A549 treated with Hydrocortisone at 1 μM for 4 hours (cell line): ENCODE measurements at places on chromosomes 3 and 15. TPM values are rescaled to one million over a fixed set of nuclear protein-coding genes. Genes with fewer than 3 reads are reported as not detected.

The PRR23A gene
- not detected in 5 replicates for total RNA-seq

The FOXB1 gene
- not detected in 5 replicates for total RNA-seq

The CHRM5 gene
- 0.02 to 0.05 TPM (median 0.03 TPM) in 3 of 5 replicates, not detected in the others for total RNA-seq

The CPEB1 gene
- total RNA-seq, result 2.8 to 3.6 TPM (median 3.5 TPM) in 5 replicates

The SCAANT1 gene
- total RNA-seq, result not detected in 5 replicates

The NR2E3 gene
- 0.14 to 0.31 TPM (median 0.22 TPM) in 5 replicates for total RNA-seq

The ISL2 gene
- 2.9 to 4.3 TPM (median 3.8 TPM) in 5 replicates for total RNA-seq

The COL8A1 gene
- not detected in 5 replicates for total RNA-seq

The NCBP2 gene
- 38.8 to 53.1 TPM (median 43.0 TPM) in 5 replicates for total RNA-seq

The MCTP2 gene
- not detected in 5 replicates for total RNA-seq

The PLSCR5 gene
- not detected in 5 replicates for total RNA-seq

The PDCD6IP gene
- total RNA-seq, result 140 to 174 TPM (median 164 TPM) in 5 replicates

The SENP8 gene
- 2.1 to 2.5 TPM (median 2.3 TPM) in 5 replicates for total RNA-seq

The CPLX3 gene
- 0.05 to 0.06 TPM in 2 of 5 replicates, not detected in the others for total RNA-seq

The GOLGA6D gene
- total RNA-seq, result 0.03 to 0.08 TPM in 2 of 5 replicates, not detected in the others

The FAM43A gene
- 11.9 to 21.9 TPM (median 19.8 TPM) in 5 replicates for total RNA-seq

The C3orf85 gene
- not detected in 5 replicates for total RNA-seq

The MESP1 gene
- 1.2 to 8.5 TPM (median 6.7 TPM) in 5 replicates for total RNA-seq

The NUTM1 gene
- not detected in 5 replicates for total RNA-seq

The ZNF662 gene
- not detected in 5 replicates for total RNA-seq

The ABHD2 gene
- 104 to 168 TPM (median 148 TPM) in 5 replicates for total RNA-seq

The FSIP1 gene
- total RNA-seq, result 0.53 to 1.6 TPM (median 0.95 TPM) in 5 replicates

The GOLGA8G gene
- not detected in 5 replicates for total RNA-seq
